Activated CD8-positive, alpha-beta T cell treated with anti-CD3 and anti-CD28 coated beads for 36 hours (primary cell): ENCODE measurements at places on chromosomes 4 and X. TPM values are rescaled to one million over a fixed set of nuclear protein-coding genes. Genes with fewer than 3 reads are reported as not detected.

The NOX1 gene
- total RNA-seq: not detected

The CXCL10 gene
- total RNA-seq: 1.1 TPM

The GLRA2 gene
- total RNA-seq: not detected

The POLN gene
- total RNA-seq: 2.9 TPM

The EREG gene
- not detected for total RNA-seq

The RRH gene
- total RNA-seq: not detected

GRCh38 chr4:113349430-113349829, 300.0 kb downstream of the ANK2 start:
- no peak for DNase-seq

DNA sequence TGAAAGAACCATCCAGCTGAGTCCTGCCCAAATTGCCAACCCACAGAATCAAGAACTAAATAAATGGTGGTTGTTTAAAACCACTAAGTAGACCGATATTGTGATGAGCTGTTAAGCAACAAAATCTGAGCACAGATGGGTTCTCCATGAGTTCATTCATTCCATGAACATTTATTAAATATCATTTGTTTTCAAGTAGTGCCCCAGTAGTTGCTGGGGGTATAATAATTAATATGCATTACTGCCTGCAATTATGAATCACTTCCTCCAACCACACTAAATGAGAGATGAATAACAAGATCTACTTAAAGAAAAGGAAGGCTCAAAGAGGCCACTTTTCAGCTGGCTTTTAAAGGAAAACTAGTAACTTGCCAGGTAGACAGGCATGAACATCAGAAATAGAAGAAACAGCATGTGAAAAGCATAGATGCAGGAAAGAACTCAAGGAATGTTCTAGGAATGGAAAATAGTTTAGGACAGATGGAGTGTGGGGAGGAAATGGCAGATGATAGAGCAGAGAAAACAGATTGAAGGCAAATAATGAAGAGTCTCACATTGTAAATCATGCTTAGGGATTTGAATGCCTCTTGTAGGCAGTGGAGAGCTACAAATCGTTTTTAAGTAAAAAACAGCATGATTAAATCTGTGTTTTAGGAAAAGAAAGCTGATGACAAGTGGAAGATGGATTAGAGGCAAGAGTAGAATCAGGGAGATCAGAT, 641.7 kb upstream of the DIPK2B start:
- no peak for DNase-seq

GRCh38 chr4:102263024-102263787, 82.1 kb downstream of the SLC39A8 start:
- peak; percentile 19 for DNase-seq

The ARHGAP36 gene
- not detected for total RNA-seq

The MEPE gene
- total RNA-seq: not detected

The SSX4B gene
- not detected for total RNA-seq

DNA sequence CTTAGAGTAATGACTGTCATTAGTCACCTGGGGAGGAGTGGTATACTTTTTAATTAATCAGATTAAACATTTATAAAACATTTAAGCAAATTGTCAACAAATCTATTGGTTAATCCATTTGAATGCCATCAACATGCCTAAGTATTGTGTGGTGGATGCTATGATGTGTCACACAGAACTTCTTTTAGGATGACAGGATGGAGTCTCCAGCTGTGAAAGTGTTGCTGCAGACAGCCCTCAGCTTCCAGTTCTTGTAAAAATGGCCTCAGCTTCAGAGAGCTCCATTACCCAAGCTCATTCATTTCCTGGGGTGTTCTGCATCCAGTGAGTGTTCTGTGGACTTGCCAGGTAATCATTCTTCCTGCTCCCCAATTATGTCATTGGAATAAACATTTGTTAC, 74.3 kb upstream of the CLNK start:
- no peak for DNase-seq

The ERCC6L gene
- 11.3 TPM for total RNA-seq

GRCh38 chr4:113958766-113959538, 20.5 kb downstream of the ARSJ start:
- no peak for DNase-seq

DNA sequence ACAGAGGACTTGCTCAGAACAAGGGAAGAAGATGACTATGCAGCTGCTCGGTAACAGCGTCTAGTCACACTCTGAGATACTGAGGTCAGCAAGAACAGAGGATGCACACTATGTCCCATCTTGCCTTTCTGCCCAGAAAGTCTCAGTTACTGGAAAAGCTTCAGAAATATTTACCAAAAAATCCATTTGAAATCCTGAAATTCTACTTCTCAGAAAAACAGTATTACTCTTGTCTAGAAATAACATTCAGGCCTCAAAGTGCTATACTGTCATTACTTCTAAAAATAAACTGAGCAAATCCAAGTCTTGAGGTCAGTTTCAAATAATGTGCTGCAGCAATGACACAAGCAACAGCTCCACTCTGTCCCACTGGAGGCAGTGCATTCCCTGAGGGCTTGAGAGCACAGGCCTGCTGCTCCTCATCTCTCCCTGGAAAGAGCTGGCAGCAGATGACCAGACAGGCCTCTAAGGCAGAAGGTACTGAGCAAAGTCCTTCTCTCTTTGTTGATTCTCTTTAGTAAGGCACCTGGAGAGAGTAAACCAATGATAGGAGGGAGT, 76.9 kb downstream of the CAMK2D start:
- peak; percentile 57 for DNase-seq

The CPEB2 gene
- total RNA-seq: 5.3 TPM

- peak; percentile 45 for DNase-seq
Observed at GRCh38 chrX:119236623-119237561, 807 bp downstream of the PGRMC1 start.

- DNase-seq: no peak
Observed at GRCh38 chr4:176579226-176579625, 213.5 kb downstream of the VEGFC start.

The RIBC1 gene
- total RNA-seq: 0.63 TPM

DNA sequence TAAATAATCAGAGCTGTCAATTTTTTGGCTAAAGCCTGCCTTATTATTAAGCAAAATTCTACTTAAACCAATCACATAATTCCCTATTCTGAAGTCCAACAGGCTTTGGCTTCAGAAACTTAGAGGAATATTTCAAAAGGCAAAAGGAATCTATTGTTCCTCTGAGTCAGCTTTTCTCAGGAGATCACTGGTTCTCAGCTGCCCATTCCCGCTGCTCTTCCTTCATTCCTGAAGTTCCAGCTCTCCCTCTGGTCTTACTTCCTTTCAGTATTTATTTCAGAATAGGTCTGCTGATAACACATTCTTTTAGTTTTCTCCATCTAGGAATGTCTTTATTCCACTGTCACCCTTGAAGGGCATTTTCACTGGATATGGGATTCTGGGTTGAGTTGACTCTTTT, 133.7 kb downstream of the SOWAHB start:
- DNase-seq: no peak

GRCh38 chrX:44344194-44344593, 722 bp upstream of the EFHC2 start:
- DNase-seq: peak; percentile 77

The RTL5 gene
- total RNA-seq: 0.31 TPM

DNA sequence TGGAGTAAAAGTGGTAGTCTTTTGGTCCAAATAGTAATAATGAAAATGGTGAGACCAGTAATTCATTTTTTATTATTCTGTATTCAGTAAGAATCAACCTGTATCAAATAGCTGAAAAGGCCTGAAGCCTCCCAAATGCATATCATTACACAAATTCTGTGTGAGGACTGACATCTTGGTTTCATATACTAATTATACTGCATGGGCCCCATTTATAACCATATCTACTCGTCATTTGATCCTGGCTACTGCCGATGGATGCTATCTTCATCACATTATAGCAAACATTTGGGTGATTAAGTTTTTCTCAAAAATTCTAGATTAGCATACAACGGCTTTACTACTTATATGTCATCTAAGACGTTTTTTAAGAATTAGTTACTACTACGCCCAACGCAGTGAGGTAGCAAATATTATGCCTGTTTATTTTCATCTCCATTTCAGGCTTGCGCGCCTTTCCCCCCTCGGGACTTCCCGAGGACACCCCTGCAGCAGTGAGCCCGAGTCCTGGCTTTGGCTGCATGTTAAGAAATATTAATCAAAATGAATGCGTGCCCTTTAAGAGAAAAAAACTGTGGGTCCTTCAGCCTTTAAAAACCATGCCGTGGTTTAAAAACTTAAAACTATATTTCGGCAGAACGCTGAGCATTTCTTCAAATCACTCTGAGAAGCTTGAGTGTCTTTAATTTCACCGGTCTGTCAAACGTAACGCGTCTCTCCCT, 814 bp upstream of the MMAA start:
- peak; percentile 38 for DNase-seq
